A549 treated with Hydrocortisone at 1 μM for 4 hours (cell line): ENCODE measurements at places on chromosomes 5 and 9. TPM values are rescaled to one million over a fixed set of nuclear protein-coding genes. Genes with fewer than 3 reads are reported as not detected.

AKNA gene
- 4.4 to 5.8 TPM (median 5.2 TPM) in 5 replicates for total RNA-seq

GLDC gene
- 12.6 to 16.1 TPM (median 13.0 TPM) in 5 replicates for total RNA-seq

WHRN gene
- 5.1 to 7.3 TPM (median 6.4 TPM) in 5 replicates for total RNA-seq

PRELID2 gene
- total RNA-seq, result 6.9 to 11.1 TPM (median 8.7 TPM) in 5 replicates

JAK2 gene
- 2.3 to 4.5 TPM (median 3.6 TPM) in 5 replicates for total RNA-seq

QRFP gene
- total RNA-seq, result not detected in 5 replicates

PCDHGA12 gene
- 0.03 TPM in 2 of 5 replicates, not detected in the others for total RNA-seq

C1QTNF3 gene
- total RNA-seq, result 0.09 to 0.39 TPM (median 0.25 TPM) in 5 replicates

CDH6 gene
- total RNA-seq, result 0.08 to 0.13 TPM (median 0.09 TPM) in 4 of 5 replicates, not detected in the other

FAXDC2 gene
- 0.25 to 0.55 TPM (median 0.43 TPM) in 5 replicates for total RNA-seq

TGFBI gene
- 1,399 to 2,041 TPM (median 1,852 TPM) in 5 replicates for total RNA-seq

CDC26 gene
- 42.4 to 59.7 TPM (median 46.0 TPM) in 5 replicates for total RNA-seq

DIRAS2 gene
- 0.01 to 0.02 TPM in 2 of 5 replicates, not detected in the others for total RNA-seq

NRG2 gene
- total RNA-seq, result 1.4 to 2.2 TPM (median 1.8 TPM) in 5 replicates

NDST1 gene
- 50.1 to 68.1 TPM (median 60.2 TPM) in 5 replicates for total RNA-seq

IL13 gene
- total RNA-seq, result 0.08 TPM in 1 of 5 replicates, not detected in the others

CA9 gene
- 4.3 to 7.6 TPM (median 7.1 TPM) in 5 replicates for total RNA-seq

GPR150 gene
- 0.06 to 0.23 TPM (median 0.16 TPM) in 5 replicates for total RNA-seq

ELOVL7 gene
- total RNA-seq, result 8.4 to 14.7 TPM (median 10.7 TPM) in 5 replicates

KIF4B gene
- 0.02 to 0.06 TPM (median 0.03 TPM) in 4 of 5 replicates, not detected in the other for total RNA-seq

HEMGN gene
- total RNA-seq, result not detected in 5 replicates

FBXL7 gene
- total RNA-seq, result 1.2 to 1.6 TPM (median 1.4 TPM) in 5 replicates

SNCAIP gene
- 0.03 to 0.05 TPM in 2 of 5 replicates, not detected in the others for total RNA-seq

AJM1 gene
- 3.4 to 4.3 TPM (median 4.0 TPM) in 5 replicates for total RNA-seq

CCL27 gene
- total RNA-seq, result 0.28 to 0.30 TPM in 2 of 5 replicates, not detected in the others

ST6GALNAC4 gene
- total RNA-seq, result 13.9 to 17.2 TPM (median 16.3 TPM) in 5 replicates

STARD4 gene
- total RNA-seq, result 3.4 to 6.4 TPM (median 3.8 TPM) in 5 replicates

PCDHB9 gene
- 0.03 TPM in 1 of 5 replicates, not detected in the others for total RNA-seq

NUTM2F gene
- 0.03 TPM in 1 of 5 replicates, not detected in the others for total RNA-seq

PCDHB14 gene
- 0.06 to 0.10 TPM (median 0.08 TPM) in 5 replicates for total RNA-seq

PAIP1 gene
- total RNA-seq, result 105 to 121 TPM (median 109 TPM) in 5 replicates

MED7 gene
- total RNA-seq, result 14.1 to 21.5 TPM (median 16.8 TPM) in 5 replicates

SPACA9 gene
- total RNA-seq, result 3.8 to 6.1 TPM (median 5.2 TPM) in 5 replicates

SIT1 gene
- total RNA-seq, result not detected in 5 replicates

LRRC70 gene
- 0.08 to 0.22 TPM (median 0.15 TPM) in 3 of 5 replicates, not detected in the others for total RNA-seq

F2RL2 gene
- 2.9 to 4.0 TPM (median 2.9 TPM) in 5 replicates for total RNA-seq

SPINK4 gene
- not detected in 5 replicates for total RNA-seq

IRX1 gene
- not detected in 5 replicates for total RNA-seq

PCDHB12 gene
- 0.06 TPM in 1 of 5 replicates, not detected in the others for total RNA-seq

CYLC2 gene
- total RNA-seq, result not detected in 5 replicates

SPARC gene
- total RNA-seq, result 13.0 to 20.8 TPM (median 19.7 TPM) in 5 replicates
